ENCODE measurements at places on chromosomes 13 and 19.

DNA sequence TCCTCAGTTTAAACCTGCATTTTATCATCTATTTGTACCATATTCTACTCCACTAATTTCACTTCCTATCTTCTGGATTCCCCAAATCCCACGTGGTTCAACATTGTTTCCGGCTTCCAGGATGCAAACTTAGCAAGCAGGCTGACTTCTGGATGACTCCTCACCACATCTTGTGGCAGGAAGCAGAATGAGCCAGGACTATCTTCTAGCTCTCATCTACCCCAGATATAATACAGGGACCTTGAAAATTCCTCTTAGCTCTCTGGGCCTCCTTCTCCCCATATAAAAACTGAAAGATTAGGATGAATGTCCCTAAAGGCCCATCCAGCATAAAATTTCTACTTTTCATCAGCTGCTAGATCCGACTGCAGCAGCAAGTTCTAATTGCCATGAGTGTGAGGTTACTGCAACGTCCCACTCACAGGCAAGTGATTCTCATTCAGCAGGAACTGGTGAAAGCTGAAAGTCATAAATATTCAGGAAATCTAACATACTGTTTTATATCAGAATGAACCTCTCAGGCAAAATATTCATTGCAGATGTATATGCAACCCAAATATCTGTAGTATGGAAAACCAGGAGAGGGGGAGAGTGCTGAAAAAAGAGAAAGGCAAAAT is 93.4 kb downstream of the KCTD12 start:
- no peak for DNase-seq

GRCh38 chr13:42487221-42487620 is 86.7 kb upstream of the TNFSF11 start:
- DNase-seq, result no peak

- no peak for DNase-seq
Observed at GRCh38 chr13:98474761-98475160, 102.1 kb downstream of the STK24 start.

GRCh38 chr19:18488838-18489626 is 32.8 kb downstream of the ELL start:
- peak; percentile 44 for DNase-seq

DNA sequence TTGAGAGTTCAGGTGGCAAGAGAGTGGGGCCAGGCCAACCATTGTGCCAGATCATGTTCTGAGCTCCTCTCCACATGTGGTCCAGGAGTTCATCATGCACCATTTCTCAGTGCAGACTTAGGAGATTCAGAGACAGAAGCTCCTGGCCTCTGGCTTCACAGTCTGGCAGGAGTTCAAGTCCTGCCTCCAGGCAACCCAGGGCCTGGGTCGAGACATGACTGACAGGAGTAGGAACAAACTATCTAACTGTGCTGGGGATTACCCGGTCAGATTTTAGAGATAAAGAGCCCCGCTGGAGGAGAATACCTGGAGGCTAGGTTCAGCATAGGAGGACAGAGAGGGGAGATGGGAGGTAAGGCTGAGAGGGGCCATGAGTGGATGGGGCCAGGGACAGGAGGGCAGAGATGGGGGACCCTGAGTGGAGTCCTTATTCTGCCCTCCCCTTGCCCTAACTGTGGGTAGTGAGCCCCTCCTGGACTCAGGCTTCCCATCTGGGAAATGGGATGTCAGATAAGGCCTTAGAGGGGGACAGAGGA is 906 bp upstream of the CYP4F11 start:
- no peak for DNase-seq

GRCh38 chr19:33673258-33673875 is 51.6 kb downstream of the CHST8 start:
- DNase-seq, result no peak

- DNase-seq, result no peak
Observed at GRCh38 chr13:75055296-75055695, 426.7 kb downstream of the TBC1D4 start.

DNA sequence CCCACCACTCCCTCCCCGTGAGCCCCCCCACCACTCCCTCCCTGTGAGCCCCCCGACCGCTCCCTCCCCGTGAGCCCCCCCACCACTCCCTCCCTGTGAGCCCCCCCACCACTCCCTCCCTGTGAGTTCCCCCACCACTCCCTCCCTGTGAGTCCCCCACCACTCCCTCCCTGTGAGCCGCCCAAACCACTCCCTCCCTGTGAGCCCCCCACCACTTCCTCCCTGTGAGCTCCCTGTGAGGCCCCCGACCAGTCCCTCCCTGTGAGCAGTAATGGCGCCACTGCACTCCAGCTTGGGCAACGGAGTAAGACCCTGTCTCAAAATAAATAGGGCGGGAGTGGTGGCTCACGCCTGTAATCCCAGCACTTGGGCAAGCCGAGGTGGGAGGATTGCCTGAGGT is 9.9 kb downstream of the ABCA7 start:
- no peak for DNase-seq

- no peak for DNase-seq
Observed at GRCh38 chr13:43676320-43676719, 110.5 kb downstream of the ENOX1 start.

DNA sequence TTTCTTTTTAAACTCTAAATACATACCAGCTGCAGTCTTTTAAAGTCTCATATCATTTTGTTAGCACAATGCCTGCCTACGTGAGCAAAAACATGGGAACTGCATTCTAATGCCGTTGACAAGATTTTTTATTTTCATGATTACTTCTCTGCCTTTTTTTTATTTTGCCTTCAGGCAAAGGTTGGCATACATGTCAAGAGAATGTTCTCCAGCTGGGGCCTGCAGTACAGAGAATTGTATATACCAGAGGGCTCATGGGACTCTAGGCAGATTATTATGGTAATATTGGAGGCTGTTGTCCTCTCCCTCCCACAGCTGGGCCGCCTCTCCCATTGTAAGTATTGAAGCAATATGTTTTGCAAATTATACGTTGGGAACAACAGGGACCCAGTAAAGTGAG is 53.9 kb upstream of the OBI1 start:
- DNase-seq, result peak; percentile 39

- peak; percentile 97 for DNase-seq
Observed at GRCh38 chr19:1020868-1021425, at the start of gene TMEM259. TSS of gene TMEM259 (minus strand) at chr19:1021123. CDS start at chr19:1020996, 127 bp downstream.

DNA sequence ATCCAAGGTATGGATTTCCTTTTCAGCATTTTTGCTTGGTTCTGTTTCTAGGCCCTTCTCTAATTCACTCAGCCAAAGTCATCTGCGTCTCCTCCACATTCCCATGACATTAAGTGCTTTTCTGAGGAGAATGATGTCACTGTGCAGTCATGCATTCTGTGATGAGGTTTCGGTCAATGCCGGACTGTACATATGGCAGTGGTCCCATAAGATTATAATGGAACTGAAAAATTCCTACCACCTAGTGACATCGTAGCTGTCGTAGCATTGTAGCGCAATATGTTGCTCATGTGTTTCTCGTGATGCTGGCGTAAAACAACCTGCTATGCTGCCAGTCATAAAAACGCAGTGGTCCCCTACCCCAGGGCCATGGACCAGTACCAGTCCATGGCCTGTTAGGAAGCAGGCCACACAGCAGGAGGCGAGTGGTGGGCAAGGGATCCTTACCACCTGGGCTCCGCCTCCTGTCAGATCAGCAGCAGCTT is 63.4 kb upstream of the TNFRSF19 start:
- no peak for DNase-seq

DNA sequence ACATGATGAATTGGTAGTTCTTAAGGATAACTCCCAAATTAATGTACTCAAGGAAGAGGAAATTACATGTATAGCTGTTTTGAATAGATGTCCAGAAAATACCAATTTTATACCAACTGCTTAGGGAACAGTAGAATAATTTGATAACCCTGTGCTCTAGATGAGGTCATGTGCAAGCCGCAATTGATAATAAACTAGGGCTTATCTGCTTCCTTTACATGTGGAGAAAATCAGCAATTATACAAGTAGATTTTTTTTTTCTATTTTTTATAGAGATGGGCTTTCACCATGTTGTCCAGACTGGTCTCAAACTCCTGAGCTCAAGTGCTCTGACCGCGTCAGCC is 9.3 kb downstream of the TPT1 start:
- no peak for DNase-seq

DNA sequence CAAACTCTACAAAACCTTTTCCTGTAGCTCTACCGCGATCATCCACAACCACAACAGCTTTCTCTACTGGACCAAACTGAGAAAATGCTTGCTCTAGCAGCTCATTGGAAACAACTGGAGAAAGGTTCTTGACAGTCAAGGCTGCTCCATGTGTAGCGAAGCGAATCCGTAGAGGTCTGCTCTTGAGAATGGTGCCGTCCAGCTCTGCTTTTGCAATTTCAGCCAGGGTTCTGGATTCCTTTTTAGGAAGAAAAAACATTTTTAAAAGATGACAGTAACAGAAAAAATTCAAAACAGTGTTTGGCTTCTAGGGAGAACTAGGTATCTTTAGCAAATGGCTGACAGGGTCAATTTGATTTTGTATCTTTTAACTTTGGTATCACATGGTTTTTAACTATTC is 10.4 kb downstream of the PSPC1 start:
- DNase-seq, result no peak

- peak; percentile 43 for DNase-seq
Observed at GRCh38 chr13:92821324-92821723, 405.3 kb upstream of the GPC6 start.

GRCh38 chr13:98111168-98112098 is 31.5 kb upstream of the FARP1 start:
- DNase-seq, result no peak

GRCh38 chr13:24927810-24928404 is 163.9 kb downstream of the RNF17 start:
- no peak for DNase-seq

- DNase-seq, result no peak
Observed at GRCh38 chr13:101204270-101205020, 211.9 kb downstream of the NALCN start.

DNA sequence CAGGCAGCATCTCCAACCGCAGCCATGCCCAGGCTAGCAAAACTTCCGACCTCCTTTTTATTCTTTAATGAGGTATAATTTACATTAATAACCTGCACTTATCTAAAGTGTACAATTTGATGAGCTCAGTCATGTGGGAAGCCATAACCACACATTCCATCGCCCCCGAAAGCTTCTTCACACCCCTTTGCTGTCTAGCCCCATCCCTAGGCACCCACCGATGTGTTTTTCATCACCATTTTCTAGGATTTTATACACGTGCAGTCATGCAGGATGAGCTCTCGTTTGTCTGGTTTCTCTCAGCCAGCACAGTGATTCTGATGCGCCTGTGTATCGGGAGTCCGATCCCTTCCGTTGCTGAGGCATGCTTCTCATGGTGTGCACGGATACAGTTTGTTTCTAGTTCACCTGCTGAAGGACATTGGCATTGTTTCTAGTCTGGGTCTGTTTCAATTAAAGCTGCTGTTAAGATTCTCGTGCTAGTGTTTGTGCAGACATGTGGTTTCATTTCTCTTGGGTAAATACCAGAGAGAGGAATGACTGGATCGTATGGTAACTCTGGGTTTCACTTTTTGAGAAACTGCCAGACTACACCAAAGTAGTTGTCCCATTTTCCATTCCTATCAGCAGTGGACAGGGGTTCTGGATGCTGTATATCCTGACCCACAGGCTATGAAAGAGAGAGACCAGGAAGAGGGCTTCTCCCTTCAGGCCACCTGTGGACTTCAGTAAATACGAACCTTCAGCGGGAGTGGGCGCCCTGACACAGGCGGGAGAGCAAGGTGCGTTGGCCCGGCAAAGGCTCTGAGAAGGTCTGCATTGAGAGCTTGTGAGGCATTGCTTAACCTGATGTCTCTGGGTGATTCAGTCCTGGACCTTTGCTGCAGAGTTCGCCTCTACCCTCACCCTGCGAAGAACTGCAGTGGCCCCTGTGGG is 4.9 kb downstream of the AP1M1 start:
- DNase-seq, result no peak

DNA sequence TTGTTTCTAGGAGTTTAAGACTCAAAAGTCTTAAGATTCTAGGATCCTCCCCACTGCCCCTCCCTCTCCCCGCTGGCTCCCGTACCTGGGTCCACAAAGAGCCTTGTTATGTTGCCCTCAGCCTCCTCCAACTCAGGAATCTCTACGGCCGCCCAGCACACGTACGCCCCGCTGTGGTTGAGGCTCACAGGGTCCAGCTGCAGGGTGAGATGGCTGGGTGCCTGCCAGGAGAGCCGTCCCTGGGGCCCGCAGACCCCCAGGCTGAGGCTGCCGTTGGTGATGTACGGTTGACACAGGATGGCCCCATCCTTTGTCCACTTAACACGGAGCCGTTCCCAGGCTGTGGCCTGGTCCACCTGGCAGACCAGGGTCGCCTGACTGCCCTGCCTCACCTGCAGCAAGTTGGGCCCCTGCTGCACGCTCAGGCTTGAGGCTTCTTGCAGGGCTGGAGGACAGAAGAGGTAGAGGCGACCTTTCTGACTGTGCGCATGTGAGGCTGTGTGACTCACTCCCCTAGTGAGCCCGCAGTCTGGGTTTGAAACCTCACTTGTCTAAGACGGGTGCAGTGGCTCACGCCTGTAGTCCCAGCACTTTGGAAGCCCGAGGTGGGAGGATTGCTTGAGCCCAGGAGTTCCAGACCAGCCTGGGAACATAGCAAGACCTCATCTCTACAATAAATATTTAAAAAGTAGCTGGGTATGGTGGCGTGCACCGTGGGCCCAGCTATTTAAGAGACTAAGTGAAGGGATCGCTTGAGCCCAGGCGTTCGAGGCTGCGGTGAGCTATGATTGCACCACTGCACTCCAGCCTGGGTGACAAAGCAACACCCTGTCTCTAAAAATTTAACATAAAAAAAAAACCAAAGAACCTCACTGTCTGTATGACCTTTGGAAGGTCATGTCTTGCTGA is 4.0 kb downstream of the TMIGD2 start:
- no peak for DNase-seq

DNA sequence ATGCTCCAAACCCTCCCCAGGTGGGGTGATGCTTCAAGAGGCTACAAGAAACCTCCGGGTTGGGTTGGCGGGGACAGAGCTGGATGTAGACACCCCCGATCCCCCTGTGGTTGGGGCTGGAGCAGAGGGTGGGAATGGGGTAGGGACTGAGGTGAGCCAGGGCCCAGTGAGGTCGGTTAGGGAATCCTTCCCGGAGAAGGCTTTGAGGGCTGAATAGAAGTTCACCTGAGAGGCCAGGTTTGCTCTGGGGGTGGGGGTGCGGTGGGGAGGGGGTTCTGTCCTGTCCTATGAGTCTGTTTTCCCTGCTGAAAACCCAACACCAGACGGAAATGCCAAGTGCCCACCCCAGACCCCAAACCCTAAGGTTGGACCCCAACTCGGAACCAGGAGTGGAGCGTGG is 69.1 kb downstream of the CELF5 start:
- no peak for DNase-seq

GRCh38 chr19:35206379-35206778 is 22.2 kb downstream of the FAM187B start:
- DNase-seq, result no peak

DNA sequence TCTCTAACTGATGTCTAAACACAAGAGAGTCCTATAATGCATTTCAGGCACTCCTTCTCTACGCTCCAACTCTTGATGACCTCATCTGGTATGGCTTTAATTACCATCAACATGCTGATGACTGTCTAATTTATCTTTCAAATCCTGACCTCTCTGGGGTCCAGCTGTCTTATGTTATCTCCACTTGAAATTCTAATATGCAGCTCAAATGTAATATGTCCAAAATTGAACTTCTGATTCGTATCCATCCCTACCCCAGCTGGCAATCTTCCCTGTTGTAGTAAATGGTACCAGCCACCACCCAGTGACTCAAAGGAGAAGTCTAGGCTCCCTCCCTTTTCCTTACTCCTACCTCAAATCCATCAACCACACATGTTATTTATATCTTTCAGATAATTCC is 288.0 kb upstream of the SLC10A2 start:
- no peak for DNase-seq

- DNase-seq, result peak; percentile 71
Observed at GRCh38 chr13:66886264-66886663, 343.9 kb downstream of the PCDH9 start.
